Activated CD4-positive, alpha-beta T cell treated with anti-CD3 and anti-CD28 coated beads for 24 hours (primary cell): ENCODE measurements at places on chromosomes 5 and 9.

DNA sequence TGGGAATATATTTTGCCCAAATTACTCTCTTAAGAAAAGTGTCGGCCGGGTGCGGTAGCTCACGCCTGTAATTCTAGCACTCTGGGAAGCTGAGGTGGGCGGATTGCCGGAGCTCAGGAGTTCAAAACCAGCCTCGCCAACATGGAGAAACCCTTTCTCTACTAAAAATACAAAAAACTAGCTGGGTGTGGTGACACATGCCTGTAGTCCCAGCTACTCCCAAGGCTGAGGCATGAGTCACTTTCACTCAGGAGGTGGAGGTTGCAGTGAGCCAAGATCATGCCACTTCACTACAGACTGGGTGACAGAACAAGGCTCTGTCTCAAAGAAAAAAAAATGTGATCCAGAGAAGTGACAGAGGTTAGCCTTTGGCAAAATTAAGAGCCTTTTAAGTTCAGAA lies 26.4 kb upstream of the TMEM171 start:
- no peak for DNase-seq

DNA sequence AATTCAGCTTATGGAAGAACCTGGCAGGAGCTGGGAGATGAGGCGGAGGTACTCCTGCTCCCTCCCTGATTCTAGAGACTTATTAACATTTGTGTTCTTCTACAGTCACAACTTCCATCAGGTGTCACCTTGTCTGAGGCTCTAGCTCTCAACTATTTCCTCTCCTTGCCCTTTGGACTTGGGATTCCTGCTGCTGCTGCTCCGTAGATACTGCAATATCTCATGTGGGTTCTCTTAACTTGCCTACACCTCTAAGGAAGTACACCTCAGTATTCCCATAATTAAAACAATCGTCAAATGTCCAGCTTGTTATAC lies 21.2 kb downstream of the ANXA1 start:
- no peak for DNase-seq

DNA sequence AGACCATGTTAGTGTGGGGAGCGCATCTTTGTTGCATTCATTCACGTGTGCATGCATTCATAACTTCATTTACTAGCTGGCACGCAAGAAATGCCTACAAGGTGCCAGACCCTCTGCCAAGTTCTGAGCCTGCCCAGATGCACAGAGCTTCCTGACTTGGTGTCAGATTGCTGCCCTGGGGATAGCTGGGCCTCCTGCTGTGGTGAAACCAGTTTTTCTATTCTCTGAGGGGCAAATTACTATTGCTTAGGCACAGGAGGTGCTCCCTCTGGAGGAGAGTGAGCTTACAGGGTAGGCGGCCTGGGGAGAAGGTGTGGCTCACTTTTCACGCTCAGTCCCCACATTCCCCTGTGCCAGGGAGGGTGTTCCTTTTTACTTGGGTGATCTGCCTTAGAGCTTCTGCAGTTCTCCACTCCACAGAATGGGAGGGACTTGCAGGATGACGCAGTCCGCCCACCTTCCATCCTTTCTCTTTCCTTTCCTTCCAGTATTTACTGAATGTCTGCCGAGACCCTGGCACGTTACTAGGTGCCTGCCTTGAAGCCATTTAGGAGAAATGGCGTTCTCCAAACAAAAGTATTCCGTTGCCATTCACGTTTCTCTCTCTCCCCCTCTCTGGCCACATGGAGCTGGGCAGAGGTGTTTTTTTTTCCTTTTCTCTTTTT lies 27.9 kb upstream of the CTNNA1 start:
- no peak for DNase-seq

DNA sequence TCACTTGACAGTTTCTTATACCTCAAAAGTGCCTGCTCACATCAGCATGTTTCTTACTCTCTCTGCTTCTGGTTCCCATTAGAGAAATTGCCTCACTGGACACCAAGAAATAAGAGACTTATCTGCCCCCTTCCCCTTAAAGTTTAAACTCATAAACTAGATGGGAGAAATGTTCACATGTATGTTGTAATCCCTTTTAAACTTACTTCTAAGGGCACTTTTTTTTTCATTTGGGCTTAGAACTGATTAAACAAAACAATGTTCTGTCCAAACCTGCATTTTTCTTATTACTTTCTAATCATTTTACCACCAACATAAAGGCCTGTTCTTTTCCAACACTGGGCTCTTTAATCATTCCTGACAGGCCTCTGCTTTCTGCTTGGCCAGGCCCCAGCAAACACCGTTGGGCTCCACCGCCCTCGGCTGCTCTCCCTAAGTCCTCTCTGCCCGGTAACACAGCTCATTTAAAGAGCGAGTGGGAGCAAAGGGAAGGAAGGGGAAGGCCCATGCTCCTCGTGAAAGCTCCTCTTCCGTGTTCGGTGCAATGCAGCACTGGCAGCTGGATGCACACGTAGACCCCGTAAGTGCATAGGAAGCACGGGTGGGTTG lies 53.4 kb downstream of the ROR2 start:
- DNase-seq: no peak

- no peak for DNase-seq
These were observed 43.3 kb upstream of the ALDOB start for GRCh38 chr9:101478906-101479305.

DNA sequence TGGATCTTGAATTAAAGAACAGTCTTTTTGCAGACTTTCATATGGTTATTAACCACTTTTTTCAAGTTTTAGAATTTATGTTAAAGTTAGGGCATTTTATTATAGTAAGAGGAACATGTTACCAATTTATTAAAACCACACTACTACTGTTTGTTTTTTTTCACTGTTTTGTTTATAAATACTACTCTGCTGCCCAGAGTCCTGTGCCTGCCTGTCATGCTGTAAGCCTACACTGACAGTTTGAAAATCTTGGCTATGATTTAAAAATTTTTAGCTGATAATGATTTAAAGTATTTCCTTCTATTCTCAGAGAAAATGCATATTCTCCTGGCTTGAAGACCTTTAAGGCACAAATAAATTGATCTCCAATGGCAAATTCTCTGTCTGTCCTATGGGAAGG lies 128.7 kb downstream of the RPS23 start:
- no peak for DNase-seq

DNA sequence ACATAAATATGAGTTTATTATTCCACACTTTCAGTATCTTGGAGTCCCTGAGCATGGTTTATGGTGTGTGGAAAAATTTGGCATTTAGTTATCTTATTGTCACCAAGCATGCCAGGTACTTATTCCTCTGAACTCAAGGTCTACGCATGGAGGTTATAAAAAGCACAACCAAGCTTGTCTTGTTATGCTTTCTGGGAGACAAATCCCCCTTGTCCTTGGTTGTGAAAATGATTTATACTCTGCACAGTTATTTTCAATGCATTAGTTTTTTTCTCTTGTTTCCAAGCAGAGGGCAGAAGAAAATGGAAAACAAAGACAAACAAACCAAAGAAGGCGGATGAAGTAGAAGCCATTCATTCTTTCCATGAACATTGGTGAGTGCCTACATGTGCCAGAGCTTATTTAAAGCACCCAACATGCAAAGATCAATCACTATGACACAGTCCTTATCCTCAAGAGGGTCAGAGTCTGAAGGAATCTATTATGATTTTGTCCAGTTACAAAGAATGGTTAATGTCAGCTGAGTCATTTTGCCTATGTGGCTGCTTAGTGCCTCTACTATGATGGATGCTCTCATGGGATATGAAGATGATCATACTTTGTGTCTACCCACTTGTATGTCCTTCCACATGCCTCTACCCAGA lies 323.1 kb downstream of the TENT4A start:
- DNase-seq: no peak

DNA sequence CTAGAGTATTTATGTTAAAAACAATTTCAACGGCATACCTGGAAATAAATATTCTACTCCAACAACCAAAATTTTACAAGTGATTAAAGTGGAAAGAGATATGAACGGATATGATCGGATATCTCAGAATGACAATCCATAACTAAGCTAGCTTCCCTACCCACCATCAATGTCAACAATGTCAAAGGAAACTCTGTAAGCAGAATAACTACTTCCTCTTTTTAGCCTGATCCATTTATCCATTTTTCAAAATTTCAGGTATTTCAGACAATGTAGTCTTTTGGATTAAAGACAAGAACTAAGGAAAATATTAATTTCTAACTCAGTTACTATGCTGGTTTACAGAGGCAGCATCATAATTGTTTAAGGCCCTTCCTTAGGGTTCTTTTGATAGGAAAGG lies 188.7 kb downstream of the DENND1A start:
- DNase-seq: no peak

GRCh38 chr5:154372661-154373060 lies 73.1 kb upstream of the SAP30L start:
- no peak for DNase-seq

DNA sequence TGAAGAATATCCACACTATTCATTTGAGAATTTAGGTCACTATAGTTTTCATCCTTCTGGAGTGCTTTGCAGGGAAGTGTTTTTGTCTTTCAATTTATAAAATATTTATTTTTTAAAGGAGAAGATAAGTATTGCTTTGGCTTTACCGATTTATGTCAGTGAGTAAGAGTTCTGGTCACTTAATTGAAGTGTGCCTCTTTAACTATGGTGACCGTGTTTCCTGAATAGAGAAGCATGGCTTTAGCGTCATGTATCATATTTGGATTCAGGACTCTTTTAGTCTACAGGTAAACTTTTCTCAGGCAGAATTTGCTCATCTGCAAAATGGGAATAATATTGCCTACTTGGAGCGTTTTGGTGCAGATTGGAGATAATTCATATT lies 902 bp downstream of the BDP1 start:
- DNase-seq: no peak

- DNase-seq: no peak
These were observed 1004.1 kb upstream of the EDIL3 start for GRCh38 chr5:85388770-85389169.

DNA sequence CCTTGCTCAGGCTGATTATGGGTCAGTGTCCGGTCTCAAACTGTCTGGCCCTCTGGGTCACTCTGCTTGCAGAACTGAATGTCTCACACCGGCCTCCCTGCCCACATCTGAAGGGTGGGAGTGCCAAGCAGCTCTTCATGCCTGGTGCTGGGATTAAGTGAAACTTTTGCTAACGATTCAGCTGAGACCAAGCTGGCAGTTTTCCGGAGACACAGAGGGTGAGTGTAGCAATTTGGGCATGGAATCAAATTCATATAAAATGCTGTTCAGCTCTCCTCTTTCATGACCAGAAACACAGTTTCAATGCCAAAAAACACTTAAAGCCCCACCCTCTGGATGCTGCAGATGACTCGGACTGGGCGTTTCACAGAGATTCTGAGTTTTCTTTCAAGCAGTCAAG lies 207.5 kb downstream of the NXNL2 start:
- no peak for DNase-seq

DNA sequence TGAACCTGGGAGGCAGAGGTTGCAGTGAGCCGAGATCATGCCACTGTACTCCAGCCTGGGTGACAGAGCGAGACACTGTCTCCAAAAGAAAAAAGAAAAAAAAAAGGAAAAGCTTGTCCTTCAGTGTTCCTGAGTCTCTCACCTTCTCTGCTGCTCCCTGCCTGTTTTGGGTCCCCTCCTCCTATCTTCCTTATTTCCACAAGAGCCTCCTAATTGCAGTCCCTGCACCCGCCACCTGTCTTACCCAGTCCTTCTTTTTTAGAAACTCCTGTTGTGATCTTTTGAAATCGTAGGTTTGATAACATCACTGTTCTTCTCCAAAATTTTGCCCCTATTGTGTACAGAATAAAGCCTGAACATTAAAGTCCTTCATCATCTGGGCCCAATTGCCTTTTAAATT lies 234.9 kb downstream of the SH3GL2 start:
- no peak for DNase-seq

GRCh38 chr5:108747774-108748400 lies at the start of gene FER:
Gene FER (plus strand): TSS chr5:108747897. CDS start chr5:108798183, 50,286 bp downstream.
- DNase-seq: peak; percentile 29

DNA sequence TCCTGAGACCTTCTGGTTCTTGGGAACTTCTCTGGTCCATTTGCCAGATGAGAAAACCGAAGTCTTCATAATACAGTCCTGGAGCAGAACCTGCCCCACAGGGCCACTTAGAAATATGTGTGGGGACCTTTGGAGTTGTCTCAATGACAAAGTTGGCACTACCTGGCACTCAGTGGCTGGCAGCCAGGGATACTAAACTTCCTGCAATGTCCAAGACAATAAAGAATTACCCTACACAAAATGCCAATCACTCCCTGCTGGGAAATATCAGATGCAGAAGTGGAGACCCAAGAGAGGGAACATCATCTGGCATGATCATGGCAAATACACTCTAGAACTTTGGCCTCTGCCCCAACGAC lies 29.6 kb downstream of the ADRB2 start:
- no peak for DNase-seq

DNA sequence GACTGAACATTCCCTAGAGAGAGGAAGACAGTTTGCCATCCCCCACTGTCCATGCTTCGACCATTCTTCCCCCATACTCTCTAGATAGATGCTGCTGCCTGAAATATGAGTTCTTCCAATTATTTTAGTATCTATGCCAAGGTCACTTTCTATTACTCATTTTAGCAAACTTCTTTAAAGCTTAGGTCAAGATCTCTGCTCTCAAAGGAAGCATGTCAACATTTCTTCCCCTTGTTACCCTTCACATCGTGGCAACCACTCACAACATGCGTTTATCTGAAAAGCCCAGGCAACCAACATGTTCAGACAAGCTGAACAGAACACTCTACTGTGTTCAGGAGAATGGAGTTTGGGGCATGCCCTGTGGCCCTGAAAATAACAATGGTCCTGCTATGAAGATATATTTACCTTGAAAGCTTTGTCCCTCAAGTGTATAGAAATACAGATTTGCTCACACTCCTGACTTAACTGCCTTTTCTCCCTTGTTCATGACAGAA lies 138.4 kb upstream of the KIF2A start:
- no peak for DNase-seq
